ENCODE measurements at places on chromosomes 16 and 17.

DNA sequence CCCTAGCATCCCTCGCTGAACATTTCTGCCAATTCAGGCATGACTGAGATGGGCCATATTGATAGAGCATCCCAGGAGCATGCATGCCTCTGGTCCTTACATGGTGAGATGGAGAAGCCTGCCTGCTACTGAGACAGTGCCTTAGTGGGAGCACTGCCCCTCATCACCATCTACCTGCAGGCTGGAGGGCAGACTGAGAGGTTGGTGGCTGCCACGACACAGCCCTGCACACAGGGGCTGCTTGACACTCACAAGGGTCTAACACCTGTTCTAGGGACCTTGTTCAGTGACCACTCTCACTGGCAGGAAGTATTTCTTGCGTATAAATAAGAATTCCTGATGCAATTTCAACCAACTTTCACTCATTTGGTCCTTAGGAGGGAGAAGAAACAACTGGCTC lies 34.0 kb downstream of the WIPI1 start:
- no peak for DNase-seq

DNA sequence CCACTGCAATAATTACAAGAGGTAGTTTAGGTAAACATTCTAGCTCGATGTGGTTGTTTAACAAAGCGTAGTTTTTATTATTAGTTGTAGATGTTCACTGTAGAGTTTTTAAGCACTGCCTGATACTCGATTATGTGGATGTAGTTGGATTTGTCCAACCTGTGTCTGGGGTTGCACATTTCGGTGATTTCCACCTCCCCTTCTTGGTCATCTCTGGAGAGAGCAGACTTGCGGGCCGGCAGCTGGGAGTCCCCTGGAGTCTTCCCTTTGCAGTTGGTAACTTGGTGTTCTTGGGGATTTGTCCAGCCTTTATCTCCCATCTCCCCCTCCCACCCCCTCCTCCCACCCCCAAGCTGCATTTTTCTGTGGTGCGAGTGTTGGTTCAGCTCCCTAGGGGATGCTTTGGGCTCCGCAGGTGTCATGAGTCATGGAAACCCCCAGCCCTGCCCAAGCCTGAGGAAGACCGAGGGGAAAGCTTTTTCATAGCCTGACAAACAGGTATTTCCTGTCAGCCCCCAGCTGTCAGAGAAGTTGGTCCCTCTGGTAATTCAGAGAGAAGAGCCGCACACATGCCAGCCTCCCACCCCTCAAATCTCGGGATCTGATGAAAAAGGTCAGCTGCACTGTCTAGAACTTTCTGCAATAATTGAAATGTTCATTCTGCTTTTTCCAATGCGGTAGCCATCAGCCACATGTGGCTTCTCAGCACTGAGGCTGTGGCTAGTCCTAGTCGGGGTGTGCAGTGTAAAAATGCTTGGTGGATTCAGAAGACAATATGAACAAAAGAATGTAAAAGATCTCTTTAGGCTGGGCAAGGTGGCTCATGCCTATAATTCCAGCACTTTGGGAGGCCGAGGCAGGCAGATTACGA lies 50.3 kb downstream of the KSR1 start:
- no peak for DNase-seq

GRCh38 chr17:20852239-20852989 lies 190.4 kb downstream of the USP22 start:
- no peak for DNase-seq

- no peak for DNase-seq
Measured at GRCh38 chr16:82257990-82258389, 88.0 kb upstream of the MPHOSPH6 start.

GRCh38 chr17:7237761-7238419 lies 1.4 kb downstream of the PHF23 start:
- peak; percentile 57 for DNase-seq

DNA sequence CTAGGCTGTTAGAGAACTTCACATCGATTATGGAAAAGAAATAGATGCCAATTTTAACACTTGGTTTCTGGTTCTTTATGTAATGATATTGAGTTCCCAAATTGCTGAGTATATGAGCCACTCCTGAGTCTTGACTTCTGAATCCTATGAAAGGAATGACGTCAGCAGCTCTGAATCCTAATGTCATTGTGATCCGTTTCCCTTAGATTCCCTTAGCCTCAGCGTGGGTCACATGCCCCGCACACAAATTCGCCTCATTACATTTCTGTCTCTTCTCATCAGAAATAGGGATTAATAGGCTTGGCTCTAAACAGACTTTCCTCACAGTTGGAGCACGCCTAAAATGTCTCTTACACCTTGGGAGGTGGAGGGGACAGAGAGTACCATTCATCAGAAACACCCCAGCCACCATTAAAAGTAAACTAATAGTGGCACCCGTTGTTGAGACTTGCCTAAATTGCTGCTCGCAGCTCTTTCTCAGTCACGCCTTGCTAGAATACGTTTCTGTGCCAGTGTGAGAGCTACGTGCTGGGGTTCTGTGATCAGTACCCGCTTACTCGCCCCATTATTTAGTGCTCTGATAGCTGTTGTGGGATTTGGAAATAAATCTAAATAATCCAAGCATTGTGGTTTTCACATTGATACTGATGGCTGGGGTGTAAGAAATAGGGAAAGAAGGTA lies 7.1 kb downstream of the MRM3 start:
- no peak for DNase-seq

- DNase-seq, result no peak
Measured at GRCh38 chr17:61230972-61231820, 168.4 kb upstream of the TBX2 start.

DNA sequence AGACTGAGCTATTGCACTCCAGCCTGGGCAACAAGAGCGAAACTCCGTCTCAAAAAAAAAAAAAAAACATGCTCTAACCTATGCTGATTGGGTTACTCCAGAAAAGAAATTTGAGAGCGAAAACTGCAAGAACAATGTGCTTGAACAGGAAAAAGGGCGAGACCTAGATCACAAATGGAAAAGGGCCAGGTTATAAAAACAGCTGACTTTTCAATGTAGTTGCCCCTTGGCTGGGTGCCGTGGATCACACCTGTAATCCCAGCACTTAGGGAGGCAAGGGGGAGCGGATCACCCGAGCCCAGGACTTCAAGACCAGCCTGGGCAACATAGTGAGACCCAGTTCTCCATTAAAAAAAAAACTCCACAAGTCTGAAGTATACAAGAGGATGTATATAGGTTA lies 48.8 kb downstream of the MRM3 start:
- DNase-seq, result no peak

GRCh38 chr17:78924481-78925151 lies 571 bp downstream of the TIMP2 start:
- DNase-seq, result peak; percentile 59

GRCh38 chr17:49633762-49634484 lies 44.0 kb downstream of the SPOP start:
- DNase-seq, result peak; percentile 42

DNA sequence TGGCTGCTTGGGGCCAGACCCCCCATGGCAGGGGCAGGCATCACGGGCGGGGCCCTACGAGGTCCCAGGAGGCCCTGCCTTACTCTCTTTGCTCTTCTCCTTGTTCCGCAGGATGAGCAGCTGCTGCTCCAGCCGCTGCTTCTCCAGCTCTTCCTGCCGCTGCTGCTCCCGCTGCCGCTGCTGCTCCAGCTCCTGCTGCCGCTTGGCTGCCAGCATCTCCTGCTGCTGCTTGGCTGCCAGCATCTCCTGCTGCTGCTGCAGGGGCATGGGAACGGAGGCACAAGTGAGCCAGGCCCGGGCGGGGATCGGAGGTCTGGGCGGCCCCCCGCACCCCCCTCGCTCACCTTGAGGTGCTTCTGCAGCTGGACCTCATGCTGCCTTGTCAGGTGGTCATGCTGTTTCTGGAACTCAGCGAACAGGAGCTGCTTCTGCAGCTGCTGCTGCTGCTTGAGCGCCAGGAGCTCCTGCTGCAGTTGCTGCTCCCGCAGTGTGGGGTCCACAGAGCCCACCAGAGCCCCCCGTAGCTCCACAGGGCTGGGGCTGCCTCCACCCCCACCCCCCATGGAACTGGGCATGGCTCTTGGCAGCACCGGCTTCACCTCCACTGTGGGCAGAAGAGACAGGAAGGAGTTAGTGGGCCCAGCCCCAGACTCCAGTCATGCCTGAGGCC lies 22.8 kb downstream of the G6PC3 start:
- DNase-seq, result no peak

DNA sequence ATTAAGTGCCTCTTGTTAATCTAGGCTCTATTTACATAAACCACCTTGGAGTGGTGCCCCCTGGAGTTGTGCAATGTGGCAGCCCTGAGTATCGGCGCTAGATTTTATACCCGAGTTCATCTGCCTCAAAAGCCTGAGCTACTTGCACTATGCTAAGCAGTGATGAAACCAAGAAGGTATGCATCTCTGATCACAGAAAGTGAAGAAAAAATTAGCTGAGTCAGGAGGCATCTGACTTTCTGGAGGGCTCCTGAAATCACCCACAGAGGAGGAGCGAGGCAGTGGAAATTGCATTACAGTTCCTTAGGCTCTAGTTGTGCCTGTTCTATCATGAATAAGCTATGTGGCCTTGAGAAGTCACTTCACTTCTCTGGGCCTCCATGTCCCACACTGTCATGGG lies 80.3 kb upstream of the PSMD7 start:
- no peak for DNase-seq

- DNase-seq, result peak; percentile 54
Measured at GRCh38 chr17:43907425-43907981, at the start of gene MPP2. Gene MPP2, minus strand, starts transcription at chr17:43907536. Its CDS starts 3,076 bp downstream, at chr17:43904460.

- DNase-seq, result no peak
Measured at GRCh38 chr17:70493277-70493874, 324.0 kb downstream of the KCNJ2 start.

Data from AG10803 (cell line).